ENCODE measurements at places on chromosomes 13 and 19. TPM values are rescaled to one million over a fixed set of nuclear protein-coding genes. Genes with fewer than 3 reads are reported as not detected.

The NRTN gene
- total RNA-seq, result 48.8 TPM

The CPT1C gene
- total RNA-seq, result 8.5 TPM

The SPIB gene
- total RNA-seq, result not detected

The TEX29 gene
- not detected for total RNA-seq

The B3GNT8 gene
- 3.5 TPM for total RNA-seq

The CRYL1 gene
- 33.1 TPM for total RNA-seq

The OR10H5 gene
- not detected for total RNA-seq

The MATK gene
- total RNA-seq, result 0.51 TPM

The ANKLE1 gene
- total RNA-seq, result 0.53 TPM

The KCNRG gene
- total RNA-seq, result 0.36 TPM

DNA sequence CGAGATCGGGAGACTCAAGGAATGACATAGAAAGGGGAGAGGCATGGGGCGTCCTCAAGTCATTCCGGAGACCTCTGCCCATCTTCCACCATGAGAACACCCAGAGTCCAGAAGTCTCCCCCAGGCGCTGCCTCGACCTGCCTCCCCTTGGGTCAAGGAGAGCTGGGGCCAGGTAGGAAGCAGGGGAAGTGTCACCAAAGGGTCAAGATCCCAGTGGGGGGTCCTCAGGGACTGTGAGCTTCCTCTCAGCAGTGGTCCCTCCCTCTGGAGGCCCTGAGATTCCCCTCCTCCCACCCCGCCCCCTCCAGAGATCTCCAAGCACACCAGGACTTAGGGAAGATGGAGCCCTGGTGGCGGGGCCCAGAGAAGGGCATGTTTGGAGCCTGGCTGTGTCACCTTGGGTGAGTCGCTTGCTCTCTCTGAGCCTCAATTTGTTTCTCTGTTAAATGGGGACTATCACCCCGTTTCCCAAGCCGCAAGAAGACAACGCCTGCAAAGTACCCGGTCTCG lies 919 bp downstream of the DACT3 start:
- peak; percentile 74 for DNase-seq

DNA sequence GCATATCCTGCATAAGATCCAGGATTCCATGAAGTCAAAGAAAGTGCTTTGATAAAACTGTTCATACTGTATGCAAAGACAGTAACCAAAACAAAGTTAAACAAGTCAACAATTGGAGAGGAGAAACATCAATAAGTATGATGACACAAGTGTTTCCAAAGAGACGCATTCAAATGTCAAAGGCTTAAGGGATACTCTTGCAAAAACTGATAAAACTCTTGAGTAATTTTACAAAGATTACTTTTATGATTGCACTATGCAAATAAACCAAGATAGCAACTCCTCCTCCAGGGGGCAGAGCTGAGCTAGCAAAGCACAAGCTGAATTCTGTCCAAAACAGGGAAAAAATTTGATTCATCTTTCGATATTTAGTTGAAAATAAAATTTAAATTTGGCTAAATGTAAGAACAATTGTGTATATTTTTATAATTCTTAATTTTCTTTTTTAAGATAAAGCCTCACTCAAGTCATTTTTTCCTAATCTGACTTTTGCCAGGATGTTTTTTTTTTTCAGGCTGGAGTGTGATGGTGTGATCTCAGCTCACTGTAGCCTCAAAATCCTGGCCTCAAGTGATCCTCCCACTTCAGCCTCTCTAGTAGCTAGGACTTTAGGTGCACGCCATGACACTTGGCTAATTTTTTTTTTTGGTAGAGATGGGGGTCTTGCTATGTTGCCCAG lies 84.0 kb downstream of the MZT1 start:
- DNase-seq, result peak; percentile 47

DNA sequence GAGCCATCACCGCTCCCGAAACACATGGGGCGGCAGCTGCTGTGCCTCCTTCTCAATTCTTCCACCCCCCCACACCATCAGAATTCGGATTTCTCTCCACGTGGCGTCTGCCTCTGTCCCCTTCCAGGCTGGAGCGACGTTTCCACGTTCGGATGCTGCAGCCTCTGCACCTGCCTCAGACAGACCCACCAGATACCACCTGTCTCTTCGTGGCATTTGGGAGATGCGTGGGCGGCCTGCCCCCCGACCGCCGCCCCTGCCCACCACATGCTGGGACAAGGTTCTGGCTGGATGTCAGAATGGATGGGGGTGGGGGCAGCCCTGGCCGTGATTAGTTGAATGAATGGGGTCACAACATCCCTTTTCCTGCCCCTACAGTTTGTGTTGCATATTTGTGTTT lies 90.0 kb downstream of the SLC7A1 start:
- no peak for DNase-seq

- no peak for DNase-seq
These were observed 84.8 kb downstream of the ZNF728 start for GRCh38 chr19:22918221-22918620.

GRCh38 chr19:56189785-56190184 lies 7.8 kb downstream of the ZSCAN5B start:
- DNase-seq, result no peak

DNA sequence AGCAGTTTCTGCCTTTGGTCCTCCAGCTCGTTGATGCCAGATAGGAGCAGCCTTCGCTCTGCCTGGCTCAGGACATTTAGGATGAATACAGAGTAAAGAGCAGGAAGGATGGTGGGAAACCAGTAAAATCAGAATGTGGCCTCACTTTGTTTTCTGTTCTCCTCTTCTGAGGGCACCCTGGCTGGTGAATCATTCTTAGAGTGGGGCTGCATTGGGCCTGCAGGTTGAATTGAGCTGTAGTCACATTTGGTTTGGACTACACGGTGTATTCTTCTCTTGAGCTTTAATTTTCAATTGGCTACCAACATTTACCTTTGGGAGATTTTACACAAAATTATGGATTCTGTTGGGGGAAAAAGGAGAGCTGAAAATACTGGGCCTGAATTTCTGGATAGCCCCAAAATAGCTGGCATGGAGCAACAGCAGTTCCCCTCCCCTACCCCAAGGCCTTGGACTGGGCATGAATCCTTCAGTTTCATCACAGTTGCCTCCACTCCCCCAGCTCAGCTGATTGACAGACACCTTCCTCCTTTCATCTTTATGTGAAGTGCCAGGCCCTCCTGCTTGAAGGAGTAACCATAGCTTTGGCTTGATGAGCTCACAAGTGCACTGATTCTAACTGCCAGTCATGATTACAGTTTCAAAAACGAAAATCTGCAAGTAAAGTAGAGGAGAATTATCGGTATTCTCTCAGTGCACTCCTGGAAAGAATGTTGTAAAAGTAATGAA lies 24.3 kb downstream of the ERCC5 start:
- DNase-seq, result no peak

All from right cardiac atrium (tissue), 5 donors.